ENCODE measurements at places on chromosomes 1 and 21.

- peak; percentile 49 for DNase-seq
Measured at GRCh38 chr1:16012590-16013219, 5.1 kb downstream of the HSPB7 start.

DNA sequence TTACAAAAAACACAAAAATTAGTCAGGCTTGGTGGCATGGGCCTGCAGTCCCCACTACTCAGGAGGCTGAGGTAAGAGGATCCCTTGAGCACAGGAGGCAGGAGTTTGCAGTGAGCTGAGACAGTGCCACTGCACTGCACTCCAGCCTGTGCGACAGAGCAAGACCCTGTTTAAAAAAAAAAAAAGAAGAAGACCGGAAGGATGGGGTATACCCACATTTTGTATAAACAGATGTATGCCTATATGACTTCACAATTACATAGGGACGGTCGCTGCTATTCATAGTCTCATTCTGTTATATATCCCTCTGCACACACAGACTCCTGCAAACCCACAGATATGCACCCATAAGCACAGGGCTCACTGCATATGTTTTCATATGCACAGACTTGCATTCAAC is 12.7 kb downstream of the LCK start:
- DNase-seq: no peak

- no peak for DNase-seq
Measured at GRCh38 chr1:54757833-54758232, 6.5 kb downstream of the PARS2 start.

DNA sequence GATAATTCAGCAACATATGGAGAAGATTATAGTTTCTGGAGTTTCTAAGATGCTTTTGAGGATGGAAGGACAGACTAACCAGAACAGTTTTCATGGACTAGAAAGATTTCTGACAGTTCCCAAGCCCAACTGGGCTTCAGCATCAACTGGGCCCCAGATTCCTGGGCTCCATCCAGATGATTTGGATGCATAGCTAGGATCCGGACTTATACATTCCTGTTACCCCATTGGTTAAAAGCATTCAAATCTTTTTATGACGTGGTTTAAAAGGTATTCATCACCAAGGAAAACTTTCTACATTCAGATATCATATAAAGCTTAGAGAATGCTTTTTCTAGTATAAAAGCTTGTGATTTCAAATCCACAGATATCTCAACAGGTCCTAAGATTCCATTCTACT is 29.7 kb downstream of the TSHB start:
- no peak for DNase-seq

GRCh38 chr1:199272628-199273086 is 633.8 kb downstream of the PTPRC start:
- DNase-seq: no peak

All from NT2/D1 (cell line).